ENCODE measurements at places on chromosomes 16 and 17. TPM values are rescaled to one million over a fixed set of nuclear protein-coding genes. Genes with fewer than 3 reads are reported as not detected.

The GRAPL gene
- total RNA-seq = 17.3 TPM

The KRTAP3-1 gene
- total RNA-seq = not detected

GRCh38 chr17:78324391-78325075 is 35.3 kb downstream of the SOCS3 start:
- peak; percentile 74 for DNase-seq

- DNase-seq = no peak
Observed at GRCh38 chr17:970364-970763, 9.2 kb downstream of the NXN start.

DNA sequence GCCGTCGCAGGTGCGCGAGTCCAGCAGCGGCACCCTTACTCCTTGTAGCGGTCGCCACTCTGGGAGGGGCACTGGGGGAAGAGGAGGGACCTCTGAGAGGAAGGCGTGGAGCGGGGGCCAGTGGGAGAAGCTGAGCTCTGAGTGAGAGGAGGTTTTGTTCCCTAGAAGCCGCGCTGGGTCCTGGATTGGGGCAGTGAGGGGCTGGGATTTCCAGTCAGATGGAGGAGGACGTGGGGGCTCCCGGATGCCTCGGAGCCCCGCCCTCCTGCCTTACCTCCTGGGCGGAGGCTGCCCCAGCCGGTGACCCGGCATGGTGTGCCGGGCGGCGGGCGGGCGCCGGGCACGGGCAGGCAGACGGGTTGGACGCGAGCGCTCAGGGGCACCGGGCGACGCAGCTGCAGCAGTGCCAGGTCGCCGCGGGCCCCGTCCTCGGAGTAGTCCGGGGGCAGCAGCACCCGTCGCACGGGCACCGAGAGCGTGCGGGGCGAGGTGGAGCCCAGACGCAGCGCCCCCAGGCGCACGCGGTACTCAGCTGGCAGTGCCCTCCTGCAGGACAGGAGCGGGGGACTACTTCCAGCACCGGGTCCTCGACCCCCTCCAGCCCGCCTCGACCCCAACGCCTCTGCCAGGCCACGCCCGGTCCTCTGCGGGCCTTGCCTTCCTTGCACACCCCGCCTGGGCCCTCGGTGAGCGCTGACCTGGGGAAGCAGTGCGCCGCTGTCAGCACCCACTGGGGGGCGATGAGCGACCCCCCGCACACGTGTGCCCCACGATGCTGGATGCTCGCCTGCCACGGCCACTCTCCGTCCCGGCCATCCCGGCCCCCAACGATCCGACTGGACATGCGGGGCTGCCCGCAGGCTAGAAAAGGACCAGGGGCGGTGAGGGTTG is 2.0 kb downstream of the PRSS33 start:
- DNase-seq = no peak

GRCh38 chr16:52074133-52074532 is 472.8 kb downstream of the TOX3 start:
- DNase-seq = no peak

The CLEC3A gene
- not detected for total RNA-seq

The FAM20A gene
- total RNA-seq = 3.5 TPM

GRCh38 chr16:22381392-22381791 is 7.0 kb upstream of the CDR2 start:
- DNase-seq = no peak

DNA sequence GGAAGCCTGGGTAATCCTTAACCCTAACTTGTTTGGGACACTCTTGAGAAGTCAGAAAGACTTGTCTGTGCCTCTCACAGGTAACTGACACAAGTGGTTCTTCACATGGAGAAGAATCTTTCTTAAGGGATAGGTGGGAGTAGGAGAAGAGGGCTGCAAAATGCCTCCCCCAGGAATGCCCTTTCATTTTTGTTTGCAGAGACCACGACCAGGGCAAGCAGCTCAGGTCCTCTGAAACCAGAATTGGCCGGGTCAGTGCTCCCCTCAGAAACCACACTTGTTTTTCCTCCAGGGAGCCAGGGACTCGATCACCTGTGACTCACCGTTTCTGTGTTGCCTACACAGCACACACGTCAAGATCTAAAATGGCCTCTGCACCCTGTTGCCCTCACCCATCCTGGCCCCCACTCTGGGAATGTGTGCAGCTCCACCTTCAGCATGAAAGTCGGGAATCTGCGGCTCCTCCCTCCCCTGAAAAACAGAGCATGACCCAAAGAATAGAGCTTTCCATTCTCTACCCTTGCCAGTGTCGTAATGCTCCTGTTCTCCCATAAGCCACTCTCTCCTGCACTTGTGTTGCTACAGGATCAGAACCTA is 36.1 kb downstream of the HNF1B start:
- no peak for DNase-seq

DNA sequence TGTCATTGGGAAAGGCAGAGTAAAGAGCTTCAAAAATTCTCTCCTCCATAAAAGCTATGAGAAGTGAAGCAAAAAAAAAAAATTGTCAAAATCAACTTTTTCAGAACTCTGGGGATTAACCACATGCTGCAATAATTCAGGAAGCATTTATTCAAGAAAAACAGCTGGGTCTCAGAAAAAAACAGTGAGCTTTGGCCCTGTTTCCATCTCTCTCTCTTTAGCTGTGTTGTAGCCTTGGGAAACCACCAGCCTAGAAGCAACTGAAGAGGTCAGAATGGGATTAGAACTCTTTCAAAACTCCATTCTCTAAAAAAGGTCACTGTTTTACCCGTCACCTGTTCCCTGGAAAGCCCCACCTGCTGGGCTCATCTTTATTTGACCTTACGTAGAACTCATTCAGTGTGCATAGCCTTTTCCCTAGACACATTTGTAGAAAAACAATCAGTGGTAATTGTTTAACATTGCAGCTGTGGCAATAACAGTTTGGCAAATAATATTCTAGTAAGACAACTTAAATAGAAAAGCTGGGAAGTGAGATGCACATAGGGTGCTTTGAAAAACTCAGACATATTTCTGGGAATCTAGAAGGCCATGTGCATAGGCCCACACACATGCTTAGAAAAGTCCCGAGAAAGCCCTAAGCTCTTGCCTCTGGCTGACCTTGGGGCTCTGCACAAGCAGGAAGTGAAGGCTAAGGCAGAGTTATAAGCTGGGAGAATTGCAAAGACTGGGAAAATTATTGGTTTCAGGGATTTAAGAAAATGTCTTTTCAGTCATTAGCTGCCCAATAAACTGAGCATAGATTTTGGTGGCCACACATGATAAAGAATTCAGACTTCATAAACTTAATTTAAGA is 18.0 kb downstream of the SLC5A11 start:
- no peak for DNase-seq

The VAT1L gene
- 0.53 TPM for total RNA-seq

DNA sequence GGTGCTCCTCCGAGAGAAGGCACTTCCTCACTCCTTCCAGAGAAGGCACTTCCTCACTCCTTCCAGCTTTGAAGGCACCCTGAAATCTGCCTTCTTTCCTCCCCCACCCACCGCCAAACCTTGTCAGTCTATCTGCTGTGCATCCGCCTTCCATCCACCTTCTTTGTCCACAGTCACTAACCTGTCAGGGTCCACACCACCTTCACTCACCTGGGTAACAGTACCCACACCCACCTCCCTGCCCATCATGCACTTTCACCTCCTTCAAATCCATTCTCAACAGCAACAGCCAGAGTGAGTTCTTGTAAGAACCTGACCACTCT is 5.2 kb downstream of the CCDC102A start:
- DNase-seq = peak; percentile 28

The ARL5C gene
- total RNA-seq = not detected

DNA sequence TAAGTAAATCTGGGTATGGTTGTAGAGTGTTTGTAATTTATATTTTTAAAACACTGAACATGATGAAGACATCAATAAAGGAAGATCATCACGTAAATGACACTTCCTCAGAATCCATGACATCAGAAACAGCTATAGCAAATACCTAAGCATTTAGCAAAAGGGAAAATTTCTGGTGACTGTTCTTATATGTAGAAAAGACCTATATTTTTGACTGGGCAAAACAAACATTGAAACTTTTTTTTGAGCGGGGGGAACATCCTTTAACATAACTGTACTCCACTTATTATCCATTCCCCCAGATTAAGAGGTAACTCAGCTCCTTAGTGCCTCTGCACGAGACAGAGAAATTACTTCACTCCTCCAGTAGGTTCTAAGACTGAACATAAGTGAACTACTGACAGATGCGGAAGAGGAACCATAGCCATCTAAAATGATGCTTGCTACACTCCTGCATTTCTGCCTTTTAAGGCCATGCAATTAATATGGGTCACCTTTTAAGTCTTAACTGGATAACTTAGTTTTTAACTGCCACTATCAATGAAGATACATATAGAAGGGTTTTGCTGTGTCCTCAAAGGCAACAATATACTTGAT is 9.4 kb downstream of the CRYBA1 start:
- DNase-seq = no peak

The IGF2BP1 gene
- total RNA-seq = not detected

DNA sequence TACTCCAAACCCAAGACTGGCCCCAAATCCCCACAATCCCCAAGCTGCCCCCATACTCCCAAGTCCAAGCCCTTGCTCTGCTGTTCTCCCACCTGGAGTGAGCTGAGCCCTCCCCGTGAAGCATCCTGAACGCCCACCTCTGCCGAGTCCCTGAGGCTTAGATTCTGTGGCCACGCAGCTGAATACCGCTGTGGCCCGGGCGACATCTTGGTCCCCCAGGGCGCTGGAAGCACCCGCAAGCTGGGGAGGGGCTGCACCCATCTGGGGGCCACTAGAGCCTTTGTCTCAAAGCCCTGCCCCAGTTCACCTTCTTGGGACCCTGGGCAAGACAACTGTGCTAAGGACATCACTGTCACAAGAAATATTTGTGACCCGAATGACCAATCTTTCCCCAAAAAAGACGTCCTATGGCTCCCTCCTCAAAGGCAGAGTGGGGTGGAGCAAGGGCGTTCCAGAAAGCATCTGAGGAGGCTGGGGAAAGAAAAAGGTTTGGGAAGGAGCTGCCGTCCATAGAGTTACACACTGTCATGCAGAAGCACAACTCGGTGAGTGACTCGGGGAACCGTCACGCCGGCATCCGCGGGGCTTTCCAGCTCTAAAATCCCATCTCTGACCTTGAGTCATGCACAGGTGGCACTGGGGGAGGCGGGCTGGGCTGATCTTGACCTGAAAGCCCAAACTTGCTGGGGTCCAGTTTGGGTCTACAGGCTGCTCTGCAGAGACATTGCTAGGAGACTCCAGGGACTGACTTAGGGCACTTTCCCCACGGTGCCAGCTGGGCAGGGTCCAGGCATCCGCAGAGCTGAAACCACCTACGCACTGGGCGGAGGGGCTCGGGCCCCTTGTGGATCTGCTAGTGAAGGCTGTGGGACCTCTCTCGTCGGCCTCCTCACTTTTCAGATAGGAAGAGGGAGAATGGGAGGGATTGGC is 6.6 kb downstream of the PTX4 start:
- no peak for DNase-seq

The ITGAX gene
- not detected for total RNA-seq

- no peak for DNase-seq
Observed at GRCh38 chr16:64830653-64831052, 291.2 kb downstream of the CDH11 start.

DNA sequence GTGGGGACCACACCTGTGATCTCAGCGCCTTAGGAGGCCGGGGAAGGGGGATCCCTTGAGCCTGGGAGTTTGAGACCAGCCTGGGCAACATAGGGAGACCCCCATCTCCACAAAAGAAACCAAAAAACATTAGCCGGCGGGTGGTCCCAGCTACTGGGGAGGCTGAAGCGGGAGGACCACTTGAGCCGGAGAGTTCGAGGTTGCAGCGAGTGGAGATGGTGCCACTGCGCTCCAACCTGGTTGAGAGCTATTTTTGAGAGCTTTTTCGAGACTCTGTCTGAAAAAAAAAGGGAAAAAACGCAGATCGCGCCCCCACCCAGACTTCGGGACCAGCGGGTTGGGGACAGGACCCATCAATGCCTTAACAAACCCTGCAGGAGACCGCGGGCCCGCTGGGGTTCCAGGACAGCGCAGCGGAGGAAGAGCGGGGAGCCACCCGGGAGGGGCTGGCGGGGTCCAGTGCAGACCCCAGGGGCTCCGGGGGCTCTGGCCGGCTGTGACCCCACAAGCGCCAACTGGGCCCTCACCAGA is 762 bp upstream of the BAIAP3 start:
- no peak for DNase-seq

- DNase-seq = peak; percentile 23
Observed at GRCh38 chr17:16926061-16926511, 45.8 kb downstream of the TNFRSF13B start.

The WNK4 gene
- total RNA-seq = 41.3 TPM

DNA sequence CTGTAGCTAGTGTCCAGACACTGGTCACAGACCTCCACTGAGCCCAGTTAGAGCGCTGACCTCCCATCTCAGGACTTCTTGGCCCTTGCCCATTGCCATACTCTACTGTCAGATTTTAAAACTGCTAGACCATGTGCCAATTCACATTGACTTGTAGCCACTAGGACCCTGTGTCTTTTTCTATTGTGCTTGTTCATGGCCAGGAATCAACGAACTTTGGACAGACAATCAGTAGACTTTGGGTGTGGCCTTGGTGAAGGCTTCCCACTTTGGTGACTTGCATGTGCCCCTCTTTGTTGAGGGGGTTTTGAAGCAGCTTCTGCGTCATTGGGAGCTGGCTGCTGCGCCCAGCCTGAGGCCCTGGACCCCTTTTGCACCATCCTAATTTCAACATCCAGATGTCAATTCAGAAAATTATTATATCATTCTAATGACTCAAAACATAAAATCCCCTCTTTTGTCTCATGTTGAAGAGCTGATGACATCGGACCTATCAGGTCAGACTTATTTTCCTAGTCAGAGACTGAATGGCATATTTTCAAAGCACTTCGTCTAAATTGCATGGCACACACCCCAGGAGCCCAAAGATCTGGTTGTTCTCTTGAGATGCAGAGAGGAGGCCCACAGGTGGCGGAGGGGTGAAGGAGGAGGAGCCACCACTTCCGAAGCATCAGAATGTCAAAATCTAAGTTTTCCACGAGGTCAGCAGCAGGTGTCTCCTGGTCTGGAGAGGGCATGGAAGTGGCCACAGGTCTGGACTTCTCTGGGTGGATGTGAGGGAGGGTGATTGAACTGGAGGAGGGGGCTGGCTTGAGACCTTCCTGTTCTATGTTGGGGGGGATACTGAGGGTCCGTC is 93.4 kb upstream of the CBX4 start:
- no peak for DNase-seq

The BBS2 gene
- 23.1 TPM for total RNA-seq

The GAST gene
- total RNA-seq = not detected

GRCh38 chr17:30957741-30958140 is 13.1 kb upstream of the RNF135 start:
- DNase-seq = peak; percentile 41

The PRAC1 gene
- not detected for total RNA-seq

The RNF112 gene
- 47.0 TPM for total RNA-seq

DNA sequence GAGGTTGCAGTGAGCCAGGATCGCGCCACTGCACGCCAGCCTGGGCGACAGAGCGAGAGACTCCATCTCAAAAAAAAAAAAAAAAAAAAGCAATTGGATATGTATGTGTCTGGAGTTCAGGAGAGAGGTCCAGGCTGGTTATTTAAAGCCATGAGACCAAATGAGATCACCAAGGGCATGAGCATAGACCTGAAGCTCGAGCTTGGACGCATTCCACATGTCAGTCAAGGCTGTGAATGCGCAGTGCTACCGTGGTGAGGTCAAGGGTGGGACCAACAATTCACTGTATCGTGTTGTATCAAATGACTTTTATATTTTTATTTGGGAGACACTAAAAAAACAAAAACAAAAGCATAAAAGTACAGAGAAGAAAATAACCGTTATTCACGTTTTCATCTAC is 29.1 kb upstream of the SPNS2 start:
- no peak for DNase-seq

Data from Peyer's patch (tissue), 4 donors.